ENCODE measurements at places on chromosomes 5 and 9.

- DNase-seq, result no peak
Observed at GRCh38 chr5:68182094-68182493, 33.5 kb upstream of the PIK3R1 start.

- no peak for DNase-seq
Observed at GRCh38 chr9:13446938-13447842, 167.7 kb upstream of the MPDZ start.

DNA sequence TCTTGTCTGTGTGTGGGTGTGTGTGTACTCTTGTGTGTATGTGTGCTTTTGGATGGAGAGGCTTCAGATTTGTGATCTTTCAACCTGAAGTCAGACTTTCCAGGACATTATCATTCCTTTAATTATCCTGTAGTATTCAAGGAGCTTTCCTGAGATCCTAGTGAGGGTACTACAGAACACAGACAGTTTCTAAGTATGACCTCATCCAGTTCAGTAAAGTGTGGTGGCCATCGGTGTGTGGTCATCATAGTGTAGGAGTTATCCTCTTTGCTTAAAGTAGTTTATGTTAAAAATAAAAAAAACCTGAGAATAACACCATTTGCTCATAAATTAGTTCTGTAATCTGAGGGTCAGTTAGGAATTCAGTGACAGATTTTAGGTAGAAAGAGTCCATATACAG is 478.0 kb upstream of the ACTBL2 start:
- DNase-seq, result no peak

DNA sequence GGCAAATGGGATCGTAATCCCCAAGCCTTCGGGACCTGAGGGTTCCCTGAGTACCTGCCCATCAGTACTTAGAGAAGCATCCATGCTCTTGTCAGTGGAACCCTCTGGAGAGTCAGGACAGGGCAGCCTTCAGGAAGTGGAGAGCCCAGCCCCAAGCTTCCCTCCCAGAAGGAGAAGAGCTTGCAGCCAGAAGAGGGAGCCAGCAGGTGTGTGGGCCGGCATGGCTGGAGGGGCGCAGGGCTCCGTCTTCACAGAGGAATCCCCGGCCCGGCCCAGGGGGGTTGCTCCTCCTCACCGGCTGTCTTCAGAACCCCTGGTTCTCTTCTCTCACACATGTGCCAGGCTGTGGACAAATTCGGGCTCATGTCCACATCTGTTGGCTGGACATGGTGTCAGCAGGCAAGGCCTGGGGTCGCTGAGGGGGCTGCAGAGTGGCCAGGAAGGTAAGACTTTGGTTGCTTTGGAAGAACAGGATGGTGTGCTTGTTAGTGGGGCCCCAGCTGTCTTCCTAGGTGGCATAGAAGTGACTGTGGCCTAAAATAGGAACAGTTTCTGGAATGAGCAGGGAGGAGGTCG is 58.9 kb upstream of the RXRA start:
- no peak for DNase-seq

Data from T-helper 2 cell (primary cell).